NCI-H345 (cell line): ENCODE measurements at places on chromosomes 7 and 10.

- no peak for DNase-seq
These were observed 753.2 kb downstream of the DNAJB9 start for GRCh38 chr7:109322833-109323232.

DNA sequence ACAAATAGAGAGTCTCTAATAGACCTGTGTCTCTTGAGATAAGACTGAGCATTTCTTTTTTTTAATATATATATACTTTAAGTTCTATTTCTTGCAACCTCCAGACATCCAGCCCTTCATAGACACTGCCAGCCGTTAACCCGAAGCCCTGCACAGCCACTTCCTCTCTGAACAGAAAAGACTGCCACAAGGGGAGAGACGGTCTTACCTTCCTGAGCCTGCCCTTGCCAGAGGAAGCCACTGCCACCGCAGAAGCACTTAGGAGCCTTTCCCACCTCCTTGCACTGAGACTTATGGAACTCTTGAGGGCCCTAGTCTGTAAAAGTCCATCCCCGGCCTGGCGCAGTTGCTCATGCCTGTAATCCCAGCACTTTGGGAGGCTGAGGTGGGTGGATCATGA, 31.8 kb upstream of the PRSS1 start:
- no peak for DNase-seq

DNA sequence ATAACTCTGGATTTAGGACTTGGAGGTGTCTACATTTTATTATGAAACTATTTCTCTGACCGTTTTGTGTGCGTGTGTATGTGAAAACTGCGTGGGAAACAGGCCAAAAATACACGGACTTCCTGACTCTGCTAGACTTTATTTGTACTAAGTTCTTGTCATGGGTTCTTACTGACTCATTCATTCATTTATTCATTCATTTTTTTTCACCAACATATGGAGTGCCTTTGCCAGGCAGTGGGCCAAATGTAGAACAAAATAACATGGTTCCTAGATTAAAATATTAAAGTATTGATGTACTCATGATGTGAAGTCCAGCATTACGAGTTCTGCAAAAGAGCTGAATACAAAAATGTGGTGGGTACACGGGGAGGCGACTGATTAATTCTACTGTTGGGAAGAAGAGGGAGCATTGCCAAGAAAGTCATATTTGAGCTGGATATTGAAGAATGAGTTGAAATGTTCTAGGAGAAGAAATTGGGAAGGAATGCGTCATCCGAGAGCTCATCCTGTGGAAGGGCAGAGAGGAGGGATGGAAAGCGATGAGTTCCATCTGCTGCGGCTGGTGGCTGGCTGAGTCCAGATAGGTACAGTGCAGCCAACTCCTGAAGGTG, 24.6 kb downstream of the CACNB2 start:
- no peak for DNase-seq

DNA sequence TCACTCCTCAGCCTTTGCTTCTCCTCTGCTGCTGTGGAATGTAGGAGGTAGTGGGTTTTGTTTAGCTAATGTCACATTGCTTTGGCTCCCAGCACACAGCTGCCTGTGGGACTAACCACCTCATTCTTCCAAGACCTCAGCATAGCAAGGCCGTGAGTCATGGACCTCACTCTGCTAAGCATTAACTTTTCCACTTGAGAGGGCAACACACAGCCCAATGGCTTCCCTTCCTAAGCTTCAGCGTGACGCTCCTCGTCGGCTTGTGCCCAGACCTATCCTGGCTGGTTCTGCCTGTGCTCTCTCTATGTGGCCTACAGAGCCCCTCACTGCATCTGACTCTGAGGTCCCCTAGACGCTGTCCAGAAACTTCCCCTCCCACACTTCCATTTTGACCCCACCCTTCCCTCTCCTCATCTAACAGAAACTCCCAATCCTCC, 23.3 kb downstream of the MYOF start:
- no peak for DNase-seq

GRCh38 chr7:146146831-146147486, 30.4 kb downstream of the CNTNAP2 start:
- peak; percentile 48 for DNase-seq

DNA sequence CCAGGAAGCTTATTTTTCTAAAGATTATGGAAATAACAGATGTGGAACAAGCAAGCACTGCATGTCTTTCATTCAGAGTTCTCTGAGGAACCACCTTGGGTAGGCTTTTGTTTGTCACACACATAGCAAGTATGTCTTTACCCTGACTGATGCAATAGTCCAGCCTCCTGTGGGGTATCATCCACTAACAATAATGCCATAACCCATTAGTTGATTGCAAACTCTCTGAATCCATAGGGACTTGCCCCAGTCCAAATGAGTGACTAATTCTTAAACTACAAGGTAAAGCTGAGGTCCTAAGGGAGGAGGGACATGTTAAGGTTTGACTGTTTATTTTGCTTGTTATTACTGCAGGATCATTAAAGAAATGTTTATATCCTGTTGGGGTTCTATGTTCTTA, 151.4 kb upstream of the PRPS1L1 start:
- no peak for DNase-seq

DNA sequence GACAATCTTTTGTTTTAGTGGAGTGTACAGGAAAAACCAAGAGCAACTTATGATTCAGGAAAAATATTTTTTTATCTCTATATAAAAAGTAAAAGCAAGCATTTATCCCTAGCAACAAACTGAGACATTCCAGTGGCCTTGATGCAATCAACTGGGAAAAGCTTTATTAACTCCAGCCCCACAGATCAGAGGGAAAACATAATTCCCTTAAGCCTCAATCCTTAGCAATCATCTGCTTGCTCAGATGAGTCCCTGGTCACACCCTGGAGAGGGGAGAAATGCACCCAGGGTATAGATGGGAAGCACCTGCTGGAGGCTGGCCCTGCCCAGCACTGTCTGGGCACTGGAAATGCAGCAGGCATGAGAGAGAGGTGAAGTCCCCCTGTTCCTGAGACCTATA, 636.6 kb downstream of the TNS3 start:
- no peak for DNase-seq
